ENCODE measurements at places on chromosomes 12 and 14.

DNA sequence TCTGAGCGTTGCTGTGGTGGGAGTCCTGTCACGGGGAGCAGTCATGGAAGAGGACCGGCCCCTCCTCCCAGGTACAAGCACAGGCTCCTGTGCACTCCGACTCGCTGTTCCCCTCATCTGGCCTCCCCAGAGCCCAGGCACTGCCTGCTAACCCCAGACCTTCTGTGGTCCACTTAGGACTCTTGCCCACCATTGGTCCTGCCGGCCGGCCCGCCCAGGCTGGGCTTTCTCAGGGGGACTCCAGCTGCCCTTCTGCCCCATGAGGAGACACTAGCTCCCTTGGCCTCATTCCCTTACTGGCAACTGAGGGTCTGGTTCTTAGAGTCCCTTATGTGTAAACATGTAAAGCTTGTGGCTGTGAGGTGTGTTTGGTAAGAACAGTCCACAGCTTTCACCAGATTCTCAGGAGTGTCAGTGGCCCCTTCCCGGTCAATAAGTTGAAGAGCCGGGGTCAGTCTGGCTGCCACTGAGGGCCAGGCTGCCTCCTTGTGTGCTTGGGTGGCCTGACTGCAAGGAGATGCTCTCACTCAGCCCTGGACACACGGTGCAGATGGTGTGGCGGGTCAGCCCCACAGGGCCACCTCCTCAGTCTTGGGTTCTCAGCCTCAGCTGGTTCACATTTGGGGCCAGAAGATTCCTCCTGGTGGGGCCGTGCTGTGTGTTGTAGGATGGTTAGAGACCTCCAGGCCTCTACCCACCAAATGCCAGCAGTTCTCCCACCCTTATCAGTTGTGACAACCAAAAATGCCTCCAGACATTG, 43.6 kb downstream of the DDX51 start:
- no peak for DNase-seq

GRCh38 chr12:45186762-45187161, 29.1 kb upstream of the ANO6 start:
- DNase-seq = no peak

GRCh38 chr14:56150645-56151345, 32.6 kb downstream of the PELI2 start:
- DNase-seq = peak; percentile 29

GRCh38 chr14:61399365-61399764, 78.0 kb downstream of the PRKCH start:
- DNase-seq = no peak

GRCh38 chr12:43337571-43338444, 214.2 kb downstream of the ADAMTS20 start:
- peak; percentile 26 for DNase-seq

GRCh38 chr12:69161829-69162228, 77.5 kb upstream of the CPSF6 start:
- DNase-seq = no peak

- peak; percentile 51 for DNase-seq
These were observed 888 bp downstream of the CCDC88C start for GRCh38 chr14:91416744-91417119.

- DNase-seq = no peak
These were observed 35.7 kb downstream of the RAB21 start for GRCh38 chr12:71790331-71790730.

GRCh38 chr12:50166799-50167048, 445 bp downstream of the CERS5 start:
- no peak for DNase-seq

- DNase-seq = no peak
These were observed 128.0 kb downstream of the RFLNA start for GRCh38 chr12:124422570-124423523.

- no peak for DNase-seq
These were observed 55.9 kb upstream of the SRRM4 start for GRCh38 chr12:118925407-118925806.

DNA sequence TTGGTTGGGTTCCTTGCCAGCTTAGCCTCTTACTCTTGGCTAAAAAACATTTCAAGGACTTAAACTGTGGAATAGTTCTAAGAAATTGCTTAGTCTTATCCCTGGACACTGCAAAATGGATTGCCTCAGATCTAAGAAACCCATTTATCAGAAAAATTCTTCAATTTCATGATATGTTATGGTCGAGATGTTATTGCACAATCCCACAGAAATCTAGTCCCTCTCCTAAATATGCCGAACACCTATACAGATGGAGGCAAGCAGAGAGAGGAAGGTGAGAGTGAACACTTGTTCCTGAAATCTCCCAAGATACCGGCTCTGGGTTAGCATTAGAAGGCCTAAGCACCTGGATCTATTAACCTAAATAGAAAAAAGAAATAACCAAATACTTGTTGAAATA, 267.2 kb downstream of the PAWR start:
- DNase-seq = no peak

DNA sequence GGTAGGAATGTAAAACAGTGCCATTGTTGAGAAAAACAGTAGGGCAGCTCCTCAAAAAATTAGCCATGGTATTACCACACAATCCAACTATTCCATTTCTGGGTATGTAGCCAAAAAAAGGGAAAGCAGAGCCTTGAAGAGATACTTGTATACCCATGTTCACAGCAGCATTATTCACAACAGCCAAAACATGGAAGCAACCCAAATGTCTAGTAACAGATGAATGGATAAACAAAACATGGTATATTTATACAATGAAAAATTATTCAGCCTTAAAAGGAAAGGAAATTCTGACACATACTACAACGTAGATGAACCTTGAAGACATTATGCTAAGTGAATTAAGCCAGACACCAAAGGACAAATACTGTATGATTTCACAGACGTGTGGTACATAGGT, 67.6 kb upstream of the GNG2 start:
- no peak for DNase-seq

- DNase-seq = no peak
These were observed 1.3 kb downstream of the GLRX5 start for GRCh38 chr14:95536036-95536593.

DNA sequence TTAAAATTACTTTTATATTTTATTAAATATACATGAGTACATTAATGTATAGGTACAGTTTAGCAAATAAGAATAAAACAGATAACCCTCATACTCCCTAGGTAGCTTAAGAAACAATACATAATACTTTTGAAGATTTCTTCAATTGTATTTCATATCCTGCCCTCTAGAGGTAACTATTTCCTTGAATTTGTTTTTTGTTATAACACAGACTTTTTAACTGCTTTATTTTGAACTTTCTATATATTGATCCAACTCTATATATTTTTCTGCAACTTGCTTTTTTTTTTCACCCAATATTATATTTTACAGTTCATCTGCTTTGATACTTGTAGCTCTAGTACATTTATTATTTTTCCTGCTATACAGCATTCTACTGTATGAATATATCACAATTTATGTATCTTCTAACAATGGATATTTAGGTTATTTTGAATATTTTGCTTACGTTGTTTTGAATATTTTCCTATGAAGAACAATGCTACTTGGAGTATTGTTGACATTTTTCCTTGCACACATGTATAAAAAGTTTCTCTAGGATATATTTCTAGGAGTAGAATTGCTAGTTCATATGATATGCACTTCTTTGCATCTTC, 72.8 kb upstream of the ABCD2 start:
- DNase-seq = no peak

DNA sequence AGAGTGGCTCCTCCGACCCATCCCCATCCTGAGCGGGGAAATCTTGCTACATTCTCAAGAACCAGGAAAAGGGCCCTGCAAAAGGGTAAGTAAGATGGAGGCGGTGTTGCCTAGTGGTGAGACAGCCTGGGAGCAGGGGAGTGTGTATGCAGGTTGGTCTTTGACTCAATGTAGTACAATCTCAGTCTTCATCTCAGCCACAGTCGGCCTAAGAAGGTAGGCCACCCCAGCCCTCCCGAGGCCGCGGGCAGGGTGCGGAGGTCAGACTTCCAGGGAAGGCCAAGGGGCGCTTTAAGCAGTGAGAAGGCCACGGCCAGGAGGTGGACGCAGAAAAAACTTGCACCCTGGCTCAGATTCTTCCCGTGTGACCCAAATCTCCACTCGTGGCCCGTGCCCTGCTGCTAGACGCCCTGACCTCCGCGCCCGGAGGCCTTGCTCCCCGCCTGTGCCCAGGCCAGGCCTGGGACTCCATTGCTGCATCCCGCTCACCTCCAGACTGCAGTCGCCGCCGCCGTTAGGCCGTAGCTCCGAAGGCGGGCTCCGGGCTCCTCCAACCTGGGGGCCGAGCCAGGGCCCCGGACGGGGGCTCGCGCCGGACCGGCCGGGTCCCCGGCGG, 435 bp downstream of the FOXM1 start:
- DNase-seq = peak; percentile 73

DNA sequence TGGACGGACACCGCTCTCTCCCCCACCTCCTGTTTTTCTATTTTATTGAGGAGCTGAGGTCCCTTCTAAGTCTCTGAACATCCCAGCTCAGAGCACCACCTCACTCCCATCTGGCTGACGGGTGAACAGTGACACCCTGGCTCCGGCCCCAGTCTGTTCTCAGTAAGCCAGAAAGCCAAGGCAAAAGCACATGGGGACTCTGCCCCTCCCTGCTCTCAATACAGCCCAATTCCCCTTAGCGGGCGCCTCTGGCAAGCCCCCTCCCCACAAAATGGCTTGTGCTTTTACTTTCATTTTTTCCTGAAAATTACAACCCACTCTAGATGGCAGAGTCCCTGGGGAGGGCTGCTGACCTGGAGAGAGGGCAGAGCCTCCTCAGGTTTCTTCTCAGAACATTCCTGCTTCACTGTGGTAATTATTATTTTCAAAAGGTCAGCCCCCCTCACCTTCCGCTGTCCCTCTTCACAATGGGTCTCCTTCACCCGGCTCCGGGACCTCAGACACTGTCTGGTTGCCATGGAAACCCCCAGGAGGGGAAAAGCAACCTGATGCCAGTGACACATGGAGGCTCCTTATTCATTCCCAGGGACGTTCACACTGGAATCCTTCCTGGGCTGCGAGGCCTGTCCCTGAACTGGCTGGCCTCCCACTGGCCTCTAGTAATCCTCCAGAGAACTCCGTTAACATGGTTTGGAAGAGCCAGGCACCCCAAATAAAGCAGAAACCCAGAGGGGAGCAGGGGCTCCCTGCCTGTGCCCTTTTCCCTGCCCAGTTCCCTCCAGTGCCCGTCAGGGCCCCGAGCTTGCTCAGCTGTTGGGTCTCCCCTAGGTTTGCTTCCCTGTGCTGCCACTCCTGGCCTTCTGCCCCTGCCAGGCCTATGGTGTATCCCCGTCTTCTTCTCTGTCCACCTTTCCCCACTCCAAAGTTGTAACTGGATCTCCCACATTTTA, 15.9 kb downstream of the COL2A1 start:
- peak; percentile 91 for DNase-seq
